Stimulated activated CD4-positive, alpha-beta T cell treated with anti-CD3 and anti-CD28 coated beads, Interleukin-12 subunit alpha, Interleukin-12 subunit beta, amount 100 ng/mL, for 24 hours (primary cell): ENCODE measurements at places on chromosomes 1 and 21.

- DNase-seq, result no peak
These were observed 75.7 kb upstream of the NRIP1 start for GRCh38 chr21:15140321-15141019.

DNA sequence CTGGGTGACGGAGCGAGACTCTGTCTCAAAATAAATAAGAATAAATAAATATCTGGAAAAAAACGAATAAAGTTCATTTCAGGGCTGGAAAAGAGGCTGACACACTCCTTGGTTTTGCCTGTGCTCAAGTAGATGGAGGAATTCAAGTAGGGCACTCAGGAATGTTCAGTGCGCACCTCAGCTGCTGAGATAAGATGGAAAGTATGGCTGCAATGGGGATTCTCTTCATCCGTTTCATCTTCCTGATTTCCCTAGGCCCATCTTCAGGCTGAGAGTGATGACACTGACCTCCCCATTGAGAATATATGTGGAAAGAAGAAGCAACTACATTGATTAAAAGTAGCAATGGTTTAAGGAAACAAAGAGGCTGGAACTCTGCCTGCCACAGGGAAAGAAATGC lies 130.5 kb upstream of the ZNF644 start:
- no peak for DNase-seq

GRCh38 chr1:221636967-221637366 lies 104.9 kb downstream of the DUSP10 start:
- no peak for DNase-seq

- DNase-seq, result no peak
These were observed 445.1 kb downstream of the SIPA1L2 start for GRCh38 chr1:232184561-232185530.

DNA sequence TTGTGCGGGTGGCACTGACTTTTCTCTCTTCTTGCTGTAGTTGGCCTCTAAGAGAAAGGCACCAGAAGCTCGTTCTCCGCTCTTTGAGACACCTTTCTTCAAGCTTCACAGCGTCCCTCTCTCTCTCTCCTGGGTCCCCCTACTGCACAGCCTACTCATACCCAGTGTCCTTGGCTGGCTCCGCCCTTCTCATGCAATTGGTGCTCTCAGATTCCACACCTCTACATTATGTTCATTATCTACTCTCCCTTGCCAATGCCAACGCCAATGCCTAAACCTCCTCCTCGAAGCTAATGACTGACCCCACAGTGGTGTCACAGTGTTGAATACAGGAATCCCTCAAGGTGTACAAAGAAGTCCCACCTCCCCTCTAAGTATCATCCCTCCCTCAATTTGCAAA lies 4.8 kb upstream of the DNAJC28 start:
- DNase-seq, result no peak

DNA sequence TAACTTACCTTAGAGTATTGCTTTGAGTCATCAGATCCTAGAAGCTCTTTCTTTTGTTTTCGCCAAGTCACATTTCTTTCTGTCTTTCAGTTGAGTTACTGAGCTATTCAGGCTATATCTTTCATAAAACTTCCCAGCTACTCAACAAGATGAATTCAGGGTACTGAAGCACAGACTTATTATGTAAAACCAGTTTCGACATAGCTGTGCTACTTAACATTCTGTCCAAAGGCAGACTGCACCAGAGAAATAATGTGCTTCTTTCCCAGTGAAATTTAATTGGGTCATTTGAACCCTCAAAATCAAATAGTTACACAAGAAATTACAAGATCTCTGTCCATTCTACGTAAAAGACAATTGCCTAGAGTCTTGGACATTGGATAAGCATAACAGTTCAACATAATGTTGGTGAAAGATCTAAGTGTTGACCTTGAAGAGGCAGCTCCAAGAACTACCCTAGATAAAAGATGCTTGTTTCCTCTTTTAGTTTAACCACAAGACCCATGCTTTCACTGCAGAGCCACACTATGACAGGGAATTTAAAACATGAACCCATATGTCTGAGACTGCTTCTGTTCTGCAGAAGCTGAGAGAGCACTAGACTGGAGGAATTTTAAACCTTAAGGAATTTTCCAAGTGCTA lies 163.2 kb downstream of the LRRC40 start:
- no peak for DNase-seq

GRCh38 chr1:27481994-27482620 lies 7.9 kb downstream of the WASF2 start:
- no peak for DNase-seq

DNA sequence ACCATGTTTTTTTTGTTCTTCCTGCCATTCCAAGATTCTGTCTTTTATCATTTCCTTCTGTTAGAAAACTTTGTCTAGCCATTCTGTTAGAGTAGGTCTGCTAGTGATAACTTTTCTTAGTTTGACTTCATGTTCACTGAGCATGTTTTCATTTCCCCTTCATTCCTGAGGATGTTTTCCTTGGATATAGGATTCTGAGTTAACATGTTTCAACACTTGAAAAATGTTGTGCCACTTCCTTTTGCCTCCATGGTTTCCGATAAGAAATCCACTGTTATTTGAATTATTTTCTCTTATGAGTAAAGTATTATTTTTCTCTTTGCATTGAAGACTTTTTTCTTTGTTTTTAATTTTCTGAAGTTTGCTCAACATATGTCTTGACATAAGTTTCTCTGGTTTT lies 66.7 kb downstream of the ATP1A1 start:
- no peak for DNase-seq

GRCh38 chr1:3522564-3523265 lies 68.2 kb downstream of the ARHGEF16 start:
- no peak for DNase-seq

DNA sequence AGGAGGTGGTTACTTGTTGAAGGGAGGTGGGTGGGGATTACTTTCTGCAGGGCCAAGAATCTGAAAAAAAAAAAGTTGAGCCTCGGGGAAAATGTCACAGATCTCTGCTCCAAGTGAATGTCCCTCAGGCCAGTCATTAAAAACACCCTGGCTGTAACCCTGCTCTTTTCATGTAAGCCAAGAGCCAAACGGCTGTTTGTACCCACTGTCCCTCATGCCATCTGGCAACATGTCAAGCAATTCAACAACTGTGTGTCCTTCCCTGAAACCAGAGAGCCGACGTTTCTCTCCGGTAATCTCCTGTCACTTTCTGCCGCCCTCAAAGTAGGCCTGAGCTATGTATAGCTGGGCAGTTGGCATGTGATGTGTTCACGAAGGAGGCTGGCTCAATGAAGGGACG lies 14.7 kb downstream of the CASQ2 start:
- no peak for DNase-seq

GRCh38 chr21:29938776-29939103 lies 1.1 kb downstream of the GRIK1 start:
- no peak for DNase-seq

DNA sequence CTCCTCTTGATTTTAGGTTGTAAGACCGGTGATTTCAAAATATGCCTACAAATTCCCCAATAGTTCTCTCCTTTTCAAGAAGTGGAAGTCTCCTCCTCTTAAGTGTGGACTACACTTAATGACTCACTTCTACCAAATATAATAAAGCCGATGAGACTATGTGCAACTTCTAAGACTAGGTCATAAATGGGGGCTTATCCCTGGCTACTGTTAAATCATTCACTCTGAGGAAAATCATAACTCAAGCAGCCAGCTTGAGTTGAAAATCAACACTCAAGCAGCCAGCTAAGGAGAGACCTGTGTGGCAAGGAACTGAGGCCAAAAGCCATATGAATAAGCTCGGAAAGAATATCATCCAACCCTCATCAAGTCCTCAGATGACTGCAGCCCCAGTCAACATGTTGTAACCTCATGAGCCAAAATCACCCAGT lies 49.6 kb upstream of the PSMG1 start:
- no peak for DNase-seq

GRCh38 chr1:63407002-63407401 lies 39.6 kb downstream of the ALG6 start:
- no peak for DNase-seq

DNA sequence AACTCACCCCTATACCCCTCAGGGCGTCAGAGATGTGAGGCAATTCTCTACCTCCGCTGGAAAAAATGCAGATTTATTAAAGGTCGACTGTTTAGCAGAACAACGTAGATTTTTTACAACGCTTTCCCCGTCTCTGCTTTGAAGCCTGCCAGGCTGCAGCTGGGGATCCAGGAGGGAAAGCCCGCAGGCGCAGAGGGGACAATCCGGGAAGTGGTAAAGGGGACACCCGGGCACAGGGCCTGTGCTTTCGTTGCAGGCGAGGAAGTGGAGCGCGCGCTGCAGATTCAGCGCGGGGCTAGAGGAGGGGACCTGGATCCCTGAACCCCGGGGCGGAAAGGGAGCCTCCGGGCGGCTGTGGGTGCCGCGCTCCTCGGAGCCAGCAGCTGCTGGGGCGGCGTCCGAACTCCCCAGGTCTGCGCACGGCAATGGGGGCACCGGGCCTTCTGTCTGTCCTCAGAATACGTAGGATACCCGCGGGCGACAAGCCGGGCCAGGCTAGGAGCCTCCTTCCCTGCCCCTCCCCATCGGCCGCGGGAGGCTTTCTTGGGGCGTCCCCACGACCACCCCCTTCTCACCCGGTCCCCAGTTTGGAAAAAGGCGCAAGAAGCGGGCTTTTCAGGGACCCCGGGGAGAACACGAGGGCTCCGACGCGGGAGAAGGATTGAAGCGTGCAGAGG lies 5.5 kb downstream of the SIM2 start:
- DNase-seq, result no peak

GRCh38 chr21:41745026-41745820 lies 21.6 kb downstream of the RIPK4 start:
- no peak for DNase-seq

GRCh38 chr1:87718241-87718950 lies 389.7 kb downstream of the LMO4 start:
- DNase-seq, result no peak

- DNase-seq, result no peak
These were observed 25.0 kb downstream of the TTC39A start for GRCh38 chr1:51305371-51305823.

GRCh38 chr1:159469921-159470533 lies 30.5 kb downstream of the OR10J1 start:
- DNase-seq, result no peak

DNA sequence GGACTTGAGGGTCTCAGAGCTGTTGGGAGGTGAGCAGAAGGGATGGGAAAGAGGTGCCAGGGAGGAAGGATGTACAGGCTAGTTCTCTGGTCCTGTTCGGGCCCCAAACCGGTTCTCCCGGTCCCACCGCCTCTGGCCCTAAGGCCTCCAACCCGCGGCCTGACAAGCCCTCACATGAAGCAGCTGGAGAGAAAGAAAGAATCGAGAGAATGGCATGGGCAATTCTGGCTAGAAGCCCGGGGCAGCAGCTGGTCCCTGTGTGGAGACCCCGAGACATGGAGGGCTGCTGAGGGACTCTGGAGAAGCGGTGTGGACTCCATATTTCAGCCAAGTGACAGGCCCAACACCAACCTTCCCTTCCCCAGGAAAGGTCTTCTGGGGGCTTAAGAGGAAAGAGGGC lies 730 bp downstream of the CDC42SE1 start:
- DNase-seq, result no peak

- DNase-seq, result no peak
These were observed 257.3 kb downstream of the PTBP2 start for GRCh38 chr1:96978901-96979300.

DNA sequence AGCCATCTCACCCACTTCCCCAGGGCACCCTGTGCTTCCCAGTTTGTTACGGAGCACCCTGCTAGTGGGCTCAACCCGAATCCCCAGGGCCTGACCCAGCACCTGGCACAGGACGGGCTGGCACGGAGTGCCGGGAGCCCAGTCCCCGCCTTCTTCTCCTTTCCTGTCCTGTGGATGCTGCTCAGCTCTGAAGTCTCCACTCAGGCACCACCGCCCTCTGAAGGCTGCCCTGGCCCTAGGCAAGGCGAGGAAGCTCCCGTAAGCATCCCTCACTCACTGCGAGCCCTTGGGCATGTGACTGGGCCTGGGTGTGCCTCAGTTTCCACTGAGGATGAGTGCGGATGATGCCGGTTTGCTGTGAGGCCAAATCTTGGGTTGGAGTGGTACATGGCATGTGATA lies 21.8 kb downstream of the SLC1A7 start:
- DNase-seq, result no peak

DNA sequence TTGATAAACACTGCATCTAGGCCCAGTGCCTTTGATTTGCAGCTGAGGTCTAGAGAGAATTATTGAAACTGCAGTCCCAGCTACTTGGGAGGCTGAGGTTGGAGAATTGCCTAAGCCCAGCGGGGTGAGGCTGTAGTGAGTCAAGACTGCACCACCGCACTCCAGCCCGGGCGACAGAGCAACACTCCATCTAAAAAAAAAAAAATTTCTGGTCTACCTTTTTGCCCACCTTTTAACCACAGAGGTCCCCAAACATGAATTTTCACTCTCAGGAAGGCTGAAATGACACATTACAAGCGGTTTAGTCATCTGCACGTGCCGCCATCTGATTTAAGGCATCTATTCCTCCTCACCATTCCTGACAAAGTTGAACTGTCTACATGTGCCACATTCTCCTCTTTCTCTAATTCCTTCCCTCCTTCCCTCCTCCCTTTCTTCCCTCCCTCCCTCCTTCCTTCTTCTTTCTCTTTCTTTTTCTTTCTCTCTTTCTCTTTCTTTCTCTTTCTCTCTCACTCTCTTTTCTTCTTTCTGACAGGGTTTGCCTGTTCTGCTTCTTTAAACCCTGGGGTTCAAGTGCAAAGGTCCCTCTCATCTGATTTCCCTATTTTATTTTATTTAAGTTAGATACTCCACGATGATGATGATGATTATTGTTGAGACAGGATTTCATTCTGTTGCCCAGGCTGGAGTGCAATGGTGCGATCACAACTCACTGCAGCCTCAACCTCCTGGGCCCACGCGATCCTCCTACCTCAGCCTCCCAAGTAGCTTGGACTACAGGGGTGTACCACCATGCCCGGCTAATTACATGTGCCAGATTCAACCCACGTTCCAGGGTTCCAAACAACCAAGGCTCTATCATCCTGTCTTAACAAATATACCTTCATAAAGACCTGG lies 3.0 kb upstream of the SOD1 start:
- peak; percentile 54 for DNase-seq

GRCh38 chr1:148363439-148363810 lies 119.7 kb downstream of the PPIAL4G start:
- DNase-seq, result peak; percentile 8

DNA sequence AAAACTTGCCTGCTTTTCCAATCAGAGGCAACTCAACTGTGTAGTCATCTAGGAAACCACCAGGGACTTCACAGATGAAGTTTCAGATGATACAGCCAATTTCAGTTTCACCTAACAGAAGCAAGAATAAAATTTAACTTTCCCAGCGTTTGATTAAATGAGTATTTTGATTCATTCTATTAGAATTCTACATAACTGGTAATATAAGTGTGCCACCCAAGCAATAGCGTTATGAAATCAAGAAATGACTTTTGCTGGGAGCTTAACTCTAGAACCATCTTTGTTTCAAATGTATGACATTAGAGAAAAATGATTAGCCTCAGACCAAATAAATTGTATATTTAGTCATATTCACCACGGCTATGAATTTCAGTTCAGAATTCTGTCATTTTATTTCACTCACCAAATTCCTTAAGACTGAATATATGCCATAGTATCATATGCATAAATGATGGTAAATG lies 239.3 kb downstream of the NRIP1 start:
- no peak for DNase-seq

DNA sequence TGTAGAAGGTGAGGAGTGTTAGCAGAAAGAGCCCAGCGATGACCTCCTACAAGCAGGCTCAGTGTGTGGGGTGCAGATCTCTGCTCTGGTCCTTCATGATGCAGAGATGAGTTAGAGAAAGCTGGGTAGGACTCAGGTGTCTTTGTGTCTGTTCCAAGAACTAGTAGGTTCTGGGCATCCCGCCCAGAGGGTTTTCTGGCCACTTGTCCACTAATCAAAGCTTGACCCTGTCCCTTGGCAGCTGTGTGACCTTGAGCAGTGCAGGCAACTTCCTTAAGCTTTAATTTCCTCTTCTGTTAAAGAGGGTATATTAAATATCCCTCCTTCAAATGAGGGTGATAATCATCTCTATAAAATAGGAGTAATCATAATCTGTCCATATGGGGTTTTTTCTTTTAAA lies 54.7 kb upstream of the WNT4 start:
- no peak for DNase-seq
